ENCODE measurements at places on chromosomes 4 and X.

GRCh38 chrX:19545651-19546050 lies 30.3 kb upstream of the MAP3K15 start:
- DNase-seq: peak; percentile 14

DNA sequence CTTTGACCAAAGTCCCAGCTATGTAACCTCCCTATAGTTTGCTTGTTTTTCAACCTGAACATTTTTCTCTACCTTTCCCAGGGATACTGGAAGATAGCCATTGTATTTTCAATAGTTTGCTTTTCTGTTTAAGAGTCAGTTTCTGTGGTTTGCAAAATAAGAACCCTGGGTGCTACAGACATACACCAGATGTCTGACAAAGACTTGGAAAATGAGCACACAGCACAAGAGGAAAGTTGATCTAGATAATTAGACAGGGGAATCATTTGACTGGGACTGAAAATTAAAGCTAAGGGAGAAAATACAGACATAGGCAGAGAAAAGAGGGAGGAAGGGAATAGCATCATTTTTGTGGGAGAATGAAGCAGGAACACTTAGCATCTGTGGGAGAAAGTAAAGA lies 218.3 kb upstream of the CNKSR2 start:
- DNase-seq: no peak

DNA sequence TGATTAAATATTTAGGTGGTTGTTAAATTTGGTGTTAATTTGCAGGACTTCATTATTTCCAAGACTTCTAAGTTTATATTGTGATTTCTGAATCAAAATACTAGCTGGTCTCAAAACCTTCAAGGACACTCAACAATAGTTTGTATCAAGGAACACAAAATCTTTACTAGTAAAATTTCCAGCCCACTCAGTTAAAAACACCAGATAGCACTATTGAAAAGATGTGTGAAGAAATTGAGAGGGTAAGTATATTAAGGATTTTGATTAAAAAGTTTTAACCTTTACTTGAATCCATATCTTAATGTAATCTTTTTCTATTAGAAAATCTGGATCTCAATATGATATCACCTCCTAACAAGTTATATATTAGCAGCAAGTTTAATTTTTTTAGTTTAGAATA lies 89.3 kb upstream of the UGT8 start:
- DNase-seq: no peak

DNA sequence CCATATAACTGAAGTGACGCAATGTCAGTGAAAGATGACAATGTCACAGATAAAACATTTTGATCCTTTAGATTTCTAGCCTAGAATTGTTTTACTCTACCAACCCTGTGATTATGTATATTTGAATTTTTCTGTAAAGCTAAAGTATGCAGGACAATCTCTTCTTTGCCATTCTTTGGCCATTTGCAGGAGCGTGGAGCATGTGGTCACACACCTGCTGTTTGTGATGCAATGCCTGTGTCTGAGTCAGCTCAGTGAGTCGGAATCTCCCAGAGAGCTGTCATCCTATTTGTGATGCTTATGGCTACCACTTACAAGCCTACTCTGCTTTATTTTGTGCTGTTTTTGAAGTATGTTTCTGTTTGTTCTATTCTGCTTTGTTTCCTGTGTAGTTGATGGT lies 214.5 kb downstream of the NAF1 start:
- no peak for DNase-seq

DNA sequence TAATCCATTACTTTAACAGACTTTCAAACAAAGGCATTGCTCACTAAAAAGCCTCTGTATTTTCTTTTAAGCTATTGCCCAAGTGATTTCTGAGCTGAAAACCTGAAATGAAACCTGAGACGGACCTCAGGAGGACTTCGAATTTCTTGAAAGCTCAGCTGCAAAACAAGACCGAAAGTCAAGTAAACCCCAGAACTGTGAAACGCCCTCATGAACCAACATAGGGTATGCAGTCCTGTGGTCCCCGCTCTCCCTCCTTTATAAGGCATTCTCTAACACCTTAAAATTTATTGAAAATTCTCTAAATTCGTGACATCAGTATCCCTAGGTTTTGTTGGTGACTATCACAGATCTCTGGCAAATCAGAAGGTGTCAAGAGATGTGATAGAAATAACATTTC lies 91.8 kb downstream of the SHISA3 start:
- no peak for DNase-seq

- DNase-seq: no peak
Measured at GRCh38 chr4:113499696-113500095, 261.8 kb downstream of the CAMK2D start.

DNA sequence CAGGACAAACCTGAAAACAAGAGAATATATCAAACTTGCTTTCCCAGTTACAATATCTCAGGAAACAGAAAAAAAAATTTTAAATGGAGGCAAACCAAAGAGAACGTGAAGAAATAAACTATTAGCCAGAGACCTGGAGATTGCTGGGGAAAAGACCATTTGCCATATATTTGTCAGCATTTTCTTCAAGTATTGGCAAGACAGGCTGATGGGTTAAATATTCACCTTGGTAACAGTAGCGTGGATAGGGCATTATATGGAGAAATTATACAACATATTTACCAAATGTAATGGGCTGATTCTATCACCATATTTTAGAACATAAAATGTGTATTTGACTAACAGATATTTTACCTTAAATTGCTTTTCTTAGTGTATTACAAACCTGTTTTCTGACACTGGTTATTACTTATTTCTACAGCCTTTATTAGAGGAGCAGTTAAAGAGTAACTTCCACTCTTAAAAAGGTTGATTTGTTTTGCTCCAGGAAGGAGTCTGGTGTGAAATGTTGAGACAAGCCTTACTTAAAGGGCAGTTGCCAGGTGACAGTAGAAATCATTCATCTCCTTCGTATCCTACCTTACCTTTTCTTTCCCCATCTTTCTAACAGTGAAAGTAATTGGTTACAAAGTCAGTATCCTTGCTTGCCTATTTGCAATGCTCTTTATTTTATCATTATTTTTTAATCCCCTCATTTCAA lies 575.5 kb downstream of the GBA3 start:
- DNase-seq: no peak

DNA sequence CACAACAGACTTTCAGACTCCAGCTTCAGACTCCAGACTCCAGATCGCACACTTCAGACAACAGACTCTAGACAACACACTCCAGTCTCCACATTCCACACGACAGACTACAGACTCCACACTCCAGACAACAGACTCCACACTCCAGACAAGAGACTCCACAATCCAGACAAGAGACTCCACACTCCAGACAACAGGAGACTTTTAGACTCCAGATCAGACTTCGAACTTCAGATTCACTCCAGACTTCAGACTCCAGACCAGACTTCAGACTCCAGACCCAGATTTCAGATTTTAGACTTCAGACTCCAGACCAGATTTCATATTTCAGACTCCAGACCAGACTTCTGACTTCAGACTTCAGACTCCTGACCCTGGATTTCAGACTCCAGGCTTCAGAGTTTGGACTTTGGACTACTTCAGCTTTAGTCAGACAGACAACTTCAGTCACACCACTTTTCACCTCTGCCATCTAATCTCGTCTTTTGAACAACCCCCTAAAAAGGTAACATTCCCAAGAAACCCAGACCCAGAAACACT lies 29.0 kb upstream of the TLR2 start:
- DNase-seq: peak; percentile 36

DNA sequence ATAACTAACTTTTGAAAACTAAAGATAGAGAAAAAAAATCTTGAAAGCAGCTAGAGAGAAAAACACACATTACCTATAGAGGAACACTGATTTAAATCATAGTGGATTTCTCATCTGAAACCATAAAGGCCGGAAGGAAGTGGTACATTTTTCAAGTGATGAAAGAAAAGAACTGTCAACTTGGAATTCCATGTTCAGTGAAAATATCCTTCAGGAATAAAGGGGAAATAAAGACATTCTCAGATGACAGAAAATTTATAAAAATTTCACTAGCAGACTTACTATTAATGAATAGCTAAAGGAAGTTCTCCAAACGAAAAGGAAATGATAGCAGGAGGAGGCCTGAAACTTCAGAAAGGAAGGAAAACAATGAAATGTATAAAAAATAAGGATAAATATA lies 7.6 kb upstream of the JADE3 start:
- DNase-seq: no peak

DNA sequence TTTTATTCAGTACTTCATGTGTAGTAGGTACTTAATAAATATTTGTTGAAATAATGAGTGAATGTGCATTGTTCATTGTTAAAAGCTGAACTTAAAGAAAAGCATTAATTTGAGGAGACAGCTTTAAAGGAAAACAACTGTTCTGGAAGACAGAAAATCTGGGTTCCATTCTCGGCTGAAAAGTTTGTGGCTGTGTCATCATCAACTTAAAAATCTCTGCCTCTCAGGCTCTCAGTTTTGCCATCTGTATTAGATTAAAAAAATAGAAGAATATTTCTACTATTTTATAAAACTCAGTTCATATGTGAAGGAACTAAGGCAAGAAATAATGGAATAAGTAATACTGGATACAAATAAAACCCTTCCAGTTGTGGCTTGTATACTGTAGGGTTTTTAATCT lies 62.5 kb downstream of the FSTL5 start:
- DNase-seq: no peak

DNA sequence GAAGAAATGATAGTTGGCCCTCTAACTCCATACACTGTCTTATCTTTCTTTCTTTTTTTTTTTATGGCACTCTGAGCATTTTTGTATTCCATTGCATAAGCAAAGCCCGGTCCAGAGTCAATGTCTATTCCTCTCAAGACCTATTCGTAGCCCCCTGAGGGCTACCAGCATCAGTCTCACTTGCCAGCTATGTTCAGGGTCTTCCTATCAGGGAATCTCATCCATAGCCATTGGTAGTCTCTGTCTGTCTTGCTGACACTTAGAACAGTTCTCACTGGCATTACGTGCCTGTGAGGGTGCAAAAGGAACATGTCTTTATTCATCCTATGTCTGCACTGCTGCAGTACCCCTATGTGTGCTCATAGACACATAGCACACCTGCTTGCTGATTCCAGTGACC lies 51.0 kb downstream of the BMP2K start:
- no peak for DNase-seq

GRCh38 chr4:158169506-158169905 lies 3.3 kb downstream of the GASK1B start:
- DNase-seq: no peak

GRCh38 chr4:128286474-128287058 lies 1.0 kb downstream of the PGRMC2 start:
- peak; percentile 33 for DNase-seq

DNA sequence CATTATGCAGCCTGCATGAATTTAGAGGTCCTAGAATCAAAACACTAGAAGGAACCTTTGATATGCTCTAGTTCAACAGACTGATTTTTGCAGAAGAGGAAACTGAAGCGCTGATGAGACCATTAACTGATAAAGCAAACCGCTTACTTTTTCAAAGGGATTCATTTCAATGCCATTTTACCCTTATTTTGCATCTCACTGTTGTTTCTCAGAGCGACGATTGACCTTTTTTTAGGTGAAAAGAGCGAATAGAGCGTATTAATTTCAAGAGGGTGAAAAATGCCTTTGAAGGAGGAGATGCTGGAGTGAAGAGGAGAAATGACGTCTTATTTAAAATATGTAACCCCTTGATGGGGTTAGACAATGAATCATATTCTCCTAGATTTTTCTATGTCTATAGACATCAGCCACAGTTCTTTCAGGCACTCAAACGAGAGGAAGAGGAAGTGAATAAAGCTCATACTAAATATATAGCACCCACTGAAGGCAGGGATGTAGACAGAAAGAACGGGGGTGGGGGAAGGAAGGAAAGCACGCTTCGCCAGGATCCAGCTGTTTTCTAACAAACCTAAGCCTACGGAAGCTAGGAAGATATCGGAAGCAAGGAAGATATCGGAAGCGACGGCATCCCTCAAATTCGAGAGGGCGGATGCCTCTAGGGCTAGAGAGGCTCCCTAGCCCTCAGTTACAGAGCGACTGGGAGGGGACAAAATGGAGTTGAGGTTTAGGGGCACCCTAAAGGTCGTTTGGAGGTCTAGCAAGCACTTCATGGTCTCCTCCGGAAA lies 848 bp downstream of the ACSL4 start:
- DNase-seq: no peak

DNA sequence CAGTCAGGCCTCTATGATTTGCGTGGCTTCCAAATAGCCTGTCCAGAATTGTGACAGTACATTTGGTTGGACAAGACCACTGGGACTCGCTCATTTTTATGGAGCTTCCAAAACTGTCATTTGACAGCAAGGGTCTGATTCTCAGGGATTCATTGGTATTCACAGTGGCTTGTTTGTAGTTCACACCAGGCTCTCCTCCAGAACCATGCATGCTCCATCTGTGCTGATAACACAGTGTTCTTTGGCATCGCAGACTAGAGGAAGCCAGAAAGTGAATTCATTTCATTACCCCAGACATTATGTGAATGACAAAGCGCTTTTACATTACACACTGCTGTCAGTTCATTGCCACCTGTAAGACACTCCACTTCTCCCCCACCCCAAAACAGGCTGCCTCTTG lies 208.3 kb downstream of the ARHGAP10 start:
- no peak for DNase-seq

DNA sequence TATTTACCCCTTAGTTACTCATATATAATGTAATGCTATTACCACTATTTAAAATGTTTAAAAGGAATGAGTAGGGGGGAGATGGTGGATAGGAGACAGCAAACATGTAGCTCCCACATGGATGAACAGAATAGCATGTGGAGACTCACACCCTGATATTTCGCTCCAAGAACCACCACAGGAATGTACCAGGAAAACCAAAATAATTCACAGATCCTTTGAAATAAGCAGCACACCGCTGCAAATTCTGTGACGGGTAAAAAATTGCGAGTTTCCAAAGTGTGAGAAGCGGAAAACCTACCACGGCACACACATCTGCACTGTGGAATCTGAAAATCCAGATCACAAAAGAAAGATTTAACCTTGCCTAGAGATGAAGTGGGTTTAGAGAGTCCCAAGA lies 428.2 kb downstream of the TLL1 start:
- DNase-seq: no peak

DNA sequence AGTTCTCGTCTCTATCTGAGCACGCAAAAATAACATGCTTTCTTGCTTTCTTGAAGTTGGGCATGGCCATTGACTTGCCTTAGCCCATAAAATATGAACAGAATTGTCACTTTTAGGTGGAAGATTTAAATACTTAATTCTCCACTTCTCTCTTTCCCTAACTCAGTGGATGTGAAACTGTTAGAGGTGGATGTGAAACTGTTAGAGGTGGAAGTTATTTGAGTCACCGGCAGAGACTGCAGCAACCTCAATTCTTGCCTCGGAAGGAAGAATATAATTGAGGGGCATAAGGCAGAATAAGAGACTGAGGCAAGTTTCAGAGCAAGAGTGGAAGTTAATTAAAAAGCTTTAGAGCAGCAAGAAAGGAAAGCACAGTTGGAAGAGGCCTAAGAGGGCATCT lies 2.8 kb upstream of the PARM1 start:
- DNase-seq: no peak

DNA sequence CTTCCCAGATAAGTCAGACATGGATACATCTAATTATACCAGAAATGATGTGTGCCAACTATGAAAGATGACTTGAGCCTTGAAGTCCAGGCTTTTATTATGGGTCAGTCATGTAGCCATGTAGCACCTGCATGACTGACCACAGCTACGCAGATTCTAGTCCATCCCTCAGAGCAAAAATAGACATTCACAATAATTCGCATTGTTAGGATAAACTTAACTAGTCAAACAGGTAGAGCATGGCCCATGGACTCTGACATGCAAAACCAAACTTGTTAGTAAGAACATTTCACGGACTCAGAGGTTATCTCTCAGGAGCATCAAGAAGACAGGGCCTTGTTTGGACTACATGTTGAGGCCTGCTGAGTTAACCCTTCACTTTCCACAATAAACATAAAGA lies 132.6 kb downstream of the PWWP3B start:
- DNase-seq: no peak

- no peak for DNase-seq
Measured at GRCh38 chr4:62407534-62407933, 1207.4 kb downstream of the ADGRL3 start.

GRCh38 chrX:44439242-44439794 lies 95.8 kb upstream of the EFHC2 start:
- DNase-seq: no peak
